ENCODE measurements at places on chromosomes 12 and 14. TPM values are rescaled to one million over a fixed set of nuclear protein-coding genes. Genes with fewer than 3 reads are reported as not detected.

The KRT74 gene
- not detected for polyA plus RNA-seq

The ARHGDIB gene
- 597 TPM for polyA plus RNA-seq

The CCDC38 gene
- 0.05 TPM for polyA plus RNA-seq

The BTG1 gene
- 38.4 TPM for polyA plus RNA-seq

The ERBB3 gene
- polyA plus RNA-seq = 31.4 TPM

The OR4E2 gene
- polyA plus RNA-seq = not detected

The MAGOHB gene
- 19.3 TPM for polyA plus RNA-seq

The DLGAP5 gene
- 0.37 TPM for polyA plus RNA-seq

The RNASE7 gene
- 0.13 TPM for polyA plus RNA-seq

The RPS6KA5 gene
- polyA plus RNA-seq = 1.1 TPM

- no peak for DNase-seq
Observed at GRCh38 chr12:81942594-81942993, 183.4 kb upstream of the PPFIA2 start.

DNA sequence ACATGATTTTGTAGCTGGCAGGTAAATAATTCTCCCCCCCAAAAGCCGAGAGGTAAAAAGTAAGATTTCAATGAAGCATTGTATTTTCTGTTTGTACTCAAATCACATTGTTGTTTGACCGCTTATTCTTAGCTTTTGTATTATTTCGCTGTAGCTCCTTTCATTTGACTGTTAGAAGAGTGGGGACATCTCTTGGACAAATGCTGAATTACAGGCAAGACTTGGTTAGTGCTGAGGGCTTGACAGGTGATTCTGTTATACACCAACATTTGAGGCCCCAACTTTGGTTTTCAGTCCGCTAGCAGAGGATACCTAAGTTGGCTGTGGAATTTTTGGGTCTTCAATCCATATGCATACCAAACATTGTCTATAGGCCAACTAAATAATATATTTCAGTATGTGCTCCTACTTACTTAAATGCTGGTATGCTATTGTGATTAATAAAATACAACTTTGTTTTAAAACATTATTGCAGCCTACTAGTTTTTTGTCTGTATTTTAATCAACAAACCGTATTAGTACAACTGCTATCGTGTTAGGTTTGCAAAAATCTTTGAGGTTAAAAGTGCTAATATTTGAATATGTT, 102.2 kb downstream of the ERC1 start:
- DNase-seq = peak; percentile 78

DNA sequence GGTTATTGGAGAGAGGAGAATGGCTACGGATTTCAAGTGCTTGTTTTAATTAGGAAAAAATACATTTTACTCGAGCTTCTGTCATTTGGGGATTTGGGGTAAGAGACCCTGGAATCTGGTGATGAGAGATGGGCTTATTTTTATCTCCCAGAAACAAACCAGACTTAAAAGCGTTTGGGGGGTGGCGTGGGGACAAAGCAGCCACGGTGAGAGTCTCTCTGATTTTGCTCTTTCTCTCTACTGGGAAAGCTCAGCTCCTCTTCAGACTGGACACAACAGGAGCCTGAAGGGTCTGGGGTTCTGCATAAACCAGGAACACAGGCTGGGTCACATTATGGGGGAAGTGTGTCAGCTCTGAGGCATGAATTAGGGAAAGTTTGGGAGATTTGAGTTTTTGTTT, 3.8 kb downstream of the VSX2 start:
- DNase-seq = no peak

DNA sequence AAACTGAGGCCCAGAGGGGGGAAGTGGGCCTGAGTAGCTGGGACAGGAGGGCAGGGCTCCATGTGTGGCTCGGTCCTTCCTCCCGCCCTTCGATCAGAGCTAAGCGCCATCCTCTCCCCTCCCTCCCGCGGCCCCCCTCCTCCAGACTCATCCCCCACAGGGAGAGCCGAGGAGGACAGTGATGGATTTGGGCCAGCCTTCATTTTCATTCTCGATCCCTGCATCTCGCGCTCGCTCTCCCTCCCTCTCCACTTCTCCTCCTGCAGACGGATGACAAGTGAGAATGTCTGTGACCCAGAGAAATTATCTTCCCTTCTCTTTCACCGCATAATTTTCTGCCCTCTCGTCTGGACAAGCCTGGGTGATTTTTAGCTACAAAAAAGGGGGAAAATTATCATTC, 183.3 kb downstream of the RBM19 start:
- DNase-seq = no peak

DNA sequence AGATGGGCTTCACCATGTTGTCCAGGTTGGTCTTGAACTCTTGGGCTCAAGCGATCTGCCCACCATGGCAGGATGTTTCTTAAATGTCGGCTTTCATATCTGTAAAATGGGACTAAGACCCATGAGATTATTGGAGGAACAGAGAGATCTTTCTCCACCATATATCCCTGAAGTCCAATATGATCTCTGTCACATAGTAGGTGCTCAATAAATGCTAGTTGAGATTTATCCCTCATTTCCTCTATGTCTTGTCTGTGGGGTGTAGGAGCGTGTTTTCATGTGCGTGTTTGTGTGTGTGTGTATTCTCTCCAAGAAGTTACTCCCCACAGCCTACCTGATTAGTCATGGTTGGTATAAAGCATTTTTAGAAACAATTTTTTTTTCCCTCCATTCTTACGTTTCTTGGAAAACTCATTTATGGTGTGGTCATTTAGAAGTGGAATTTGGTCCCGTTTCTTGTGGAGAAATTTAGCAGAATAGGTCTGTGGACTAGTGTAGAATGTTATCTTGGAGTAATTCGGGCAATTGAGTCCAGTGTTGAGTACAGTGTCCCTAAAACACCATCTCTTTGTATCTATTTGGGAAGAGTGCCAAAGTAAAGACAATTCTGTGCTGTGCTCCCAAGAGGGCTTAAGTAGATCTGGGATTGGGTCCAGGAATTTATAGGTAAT, 4.3 kb downstream of the STRAP start:
- DNase-seq = no peak

GRCh38 chr12:50488801-50489200, 16.0 kb upstream of the DIP2B start:
- DNase-seq = no peak

DNA sequence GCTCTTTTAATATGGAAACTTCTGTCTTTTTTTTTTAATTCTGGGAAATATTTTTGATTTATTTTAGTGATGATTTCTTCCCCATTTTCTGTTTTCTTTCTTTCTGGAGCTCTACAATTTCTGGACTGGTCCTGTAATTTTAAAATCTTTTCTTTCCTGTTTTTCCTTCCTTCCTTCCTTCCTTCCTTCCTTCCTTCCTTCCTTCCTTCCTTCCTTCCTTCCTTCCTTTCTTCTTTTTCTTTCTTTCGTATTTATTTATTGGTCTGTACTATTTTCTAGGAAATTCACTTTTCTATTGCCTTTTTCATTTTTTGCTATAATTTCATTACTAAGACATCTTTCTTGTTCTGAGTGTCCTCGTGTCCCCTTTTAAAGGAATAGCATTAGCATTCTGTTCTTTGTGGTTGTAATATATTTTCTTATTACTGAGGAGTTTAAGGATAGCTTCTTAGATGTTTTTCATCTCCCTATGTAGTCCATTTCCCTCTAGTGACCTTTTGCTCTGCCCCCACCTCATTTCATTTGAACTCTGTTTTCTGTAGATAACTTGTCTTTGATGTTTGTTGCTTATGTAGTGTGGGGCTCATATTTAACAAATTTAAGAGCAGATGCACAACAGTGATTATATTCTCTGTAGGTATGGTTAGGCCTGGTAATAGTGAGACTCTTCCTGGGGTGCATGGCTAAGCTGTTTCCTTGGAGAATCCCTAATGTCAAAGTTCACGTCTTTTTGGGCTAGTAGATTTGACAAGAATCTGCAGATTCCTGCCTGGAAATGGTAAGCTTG, 38.0 kb downstream of the TBC1D15 start:
- no peak for DNase-seq

DNA sequence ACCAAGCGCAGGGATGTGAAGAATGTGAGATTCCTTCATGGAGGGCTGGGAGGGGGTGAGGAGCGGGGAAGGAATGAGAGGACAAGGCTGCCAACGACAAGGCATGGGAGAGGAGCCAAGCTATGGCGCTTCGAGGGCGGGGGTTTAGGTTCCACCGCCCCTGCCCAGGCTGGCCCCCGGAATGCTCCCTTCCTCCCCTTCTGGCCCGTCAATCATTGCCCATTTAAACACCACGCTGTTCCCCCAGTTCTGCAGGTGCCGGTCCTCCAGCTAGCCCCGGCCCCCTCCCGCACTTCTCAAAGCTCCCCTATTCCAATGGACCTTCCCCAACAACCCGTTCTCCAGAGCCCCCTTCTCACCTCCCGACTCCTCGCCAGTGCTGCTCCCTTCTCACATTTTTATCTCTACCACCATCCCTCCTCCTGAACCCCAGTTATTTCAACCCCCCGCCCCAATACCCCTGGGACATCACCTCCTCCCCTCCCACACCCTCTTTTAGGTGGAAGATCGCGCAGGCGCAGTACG, 428 bp downstream of the RNF41 start:
- DNase-seq = peak; percentile 92

DNA sequence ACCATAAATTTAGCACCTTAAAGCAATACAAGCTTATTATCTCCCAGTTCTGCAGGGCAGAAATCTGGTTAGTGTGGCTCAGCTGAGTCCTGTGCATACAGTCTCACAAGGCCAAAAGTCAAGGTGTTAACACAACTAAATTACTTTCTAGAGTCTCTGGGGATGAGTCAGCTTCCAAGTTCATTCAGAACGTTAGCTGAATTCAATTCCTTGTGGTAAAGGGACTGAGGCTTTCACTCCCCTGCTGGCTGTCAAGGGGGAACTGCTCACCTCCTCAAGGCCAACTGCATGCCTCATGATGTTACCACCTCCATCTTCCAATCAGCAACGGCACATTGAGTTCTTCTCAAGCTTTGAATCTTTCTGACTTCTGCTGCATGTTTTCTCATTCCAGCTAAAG, 27.6 kb downstream of the EML5 start:
- DNase-seq = no peak

- no peak for DNase-seq
Observed at GRCh38 chr14:52094546-52095271, 25.9 kb upstream of the NID2 start.

DNA sequence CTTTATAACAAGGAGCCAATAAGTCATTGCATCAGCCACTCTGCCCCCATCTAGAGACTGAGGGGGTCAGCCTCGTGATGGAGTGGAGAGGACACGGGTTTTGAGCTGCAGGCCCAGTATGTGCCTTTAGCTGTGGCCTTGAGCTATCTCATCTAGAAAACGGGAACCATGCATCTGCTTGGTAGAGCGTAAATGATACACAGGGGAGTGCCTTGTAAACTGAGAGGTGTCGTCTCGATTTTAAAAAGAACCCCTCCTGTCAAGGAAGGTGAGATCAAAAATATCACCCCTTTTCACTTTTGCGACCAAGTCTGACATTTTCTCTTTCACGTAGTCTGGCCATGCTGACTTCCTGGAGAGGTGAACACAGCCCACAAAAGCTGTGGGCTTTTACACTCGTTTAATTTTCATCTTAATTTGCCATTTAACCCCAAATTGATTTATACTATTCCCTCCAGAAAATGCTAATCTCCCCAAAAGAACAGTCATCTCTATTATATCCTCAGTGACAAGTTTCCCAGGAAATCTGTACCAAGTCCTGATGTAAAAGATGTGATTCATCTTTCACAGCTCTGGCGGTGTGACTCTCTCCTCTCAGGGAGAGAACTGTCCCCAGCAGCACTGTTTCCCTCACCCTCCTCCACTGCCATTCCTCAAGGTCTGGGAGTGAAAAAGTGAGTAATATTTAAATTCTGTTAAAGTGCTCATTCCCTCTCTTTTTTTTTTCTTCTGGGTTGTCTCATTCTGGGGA, 30.6 kb downstream of the VCPKMT start:
- no peak for DNase-seq

GRCh38 chr12:88723219-88723618, 142.9 kb upstream of the KITLG start:
- DNase-seq = no peak

DNA sequence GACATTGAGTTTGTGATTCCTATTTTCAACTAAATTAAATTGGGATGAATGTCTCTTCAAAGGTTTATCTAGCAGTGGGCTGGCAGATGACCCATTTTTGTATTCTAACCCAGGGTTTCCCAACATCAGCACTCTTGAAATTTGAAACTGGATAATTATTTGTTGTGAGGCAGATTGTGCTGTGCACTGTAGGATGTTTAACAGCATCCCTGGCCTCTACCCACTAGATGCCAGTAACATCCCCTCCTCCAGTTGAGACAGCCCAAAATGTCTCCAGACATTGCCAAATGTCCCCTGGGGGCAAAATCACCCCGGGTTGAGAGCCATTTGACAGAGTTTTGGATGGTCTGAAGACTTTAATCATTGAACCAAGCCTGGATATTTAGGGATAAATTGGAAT, 11.1 kb downstream of the DAAM1 start:
- no peak for DNase-seq

- DNase-seq = no peak
Observed at GRCh38 chr14:100865682-100866591, 37.6 kb downstream of the RTL1 start.

Measured in lung (tissue), 17 donors.